ENCODE measurements at places on chromosomes 5 and 9.

DNA sequence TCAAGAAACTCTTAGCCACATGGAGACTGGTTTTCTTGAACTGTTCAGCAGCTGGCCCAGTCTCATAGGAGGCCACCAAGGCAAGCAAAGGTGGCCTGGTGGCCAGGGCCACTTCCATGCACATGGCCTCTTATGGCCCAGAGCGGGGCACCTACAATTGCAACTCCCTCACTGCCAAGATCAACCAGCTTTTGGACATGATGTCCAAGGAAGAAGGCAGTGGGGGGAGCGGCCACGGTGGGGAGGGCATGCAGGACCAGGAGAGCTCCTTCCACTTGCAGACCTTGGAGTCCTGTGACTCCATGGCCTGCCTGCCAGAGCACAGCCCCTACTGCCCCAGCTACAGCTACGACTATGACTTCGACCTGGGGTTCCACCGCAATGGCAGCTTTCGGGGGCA is 398.9 kb upstream of the PTPRD start:
- DNase-seq, result no peak

DNA sequence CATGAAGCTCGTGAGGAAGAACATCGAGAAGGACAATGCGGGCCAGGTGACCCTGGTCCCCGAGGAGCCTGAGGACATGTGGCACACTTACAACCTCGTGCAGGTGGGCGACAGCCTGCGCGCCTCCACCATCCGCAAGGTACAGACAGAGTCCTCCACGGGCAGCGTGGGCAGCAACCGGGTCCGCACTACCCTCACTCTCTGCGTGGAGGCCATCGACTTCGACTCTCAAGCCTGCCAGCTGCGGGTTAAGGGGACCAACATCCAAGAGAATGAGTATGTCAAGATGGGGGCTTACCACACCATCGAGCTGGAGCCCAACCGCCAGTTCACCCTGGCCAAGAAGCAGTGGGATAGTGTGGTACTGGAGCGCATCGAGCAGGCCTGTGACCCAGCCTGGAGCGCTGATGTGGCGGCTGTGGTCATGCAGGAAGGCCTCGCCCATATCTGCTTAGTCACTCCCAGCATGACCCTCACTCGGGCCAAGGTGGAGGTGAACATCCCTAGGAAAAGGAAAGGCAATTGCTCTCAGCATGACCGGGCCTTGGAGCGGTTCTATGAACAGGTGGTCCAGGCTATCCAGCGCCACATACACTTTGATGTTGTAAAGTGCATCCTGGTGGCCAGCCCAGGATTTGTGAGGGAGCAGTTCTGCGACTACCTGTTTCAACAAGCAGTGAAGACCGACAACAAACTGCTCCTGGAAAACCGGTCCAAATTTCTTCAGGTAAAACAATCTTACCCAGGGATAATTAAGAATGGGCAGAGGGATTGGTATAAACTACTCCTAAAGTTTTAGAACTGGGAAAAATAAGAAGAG is 12.9 kb downstream of the ITGA1 start:
- no peak for DNase-seq

DNA sequence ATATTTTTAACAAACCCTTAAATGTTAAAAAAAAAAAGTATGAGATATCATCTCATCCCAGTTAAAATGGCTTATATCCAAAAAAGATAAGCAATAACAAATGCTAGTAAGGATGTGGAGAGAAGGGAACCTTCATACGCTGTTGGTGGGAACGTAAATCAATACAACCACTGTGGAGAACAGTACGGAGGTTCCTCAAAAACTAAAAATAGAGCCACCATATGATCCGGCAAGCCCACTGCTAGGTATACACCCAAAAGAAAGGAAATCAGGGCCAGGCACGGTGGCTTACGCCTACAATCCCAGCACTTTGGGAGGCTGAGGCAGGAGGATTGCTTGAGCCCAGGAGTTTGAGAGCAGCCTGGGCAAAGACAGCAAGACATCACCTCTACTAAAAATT is 3.0 kb downstream of the MTMR12 start:
- no peak for DNase-seq

GRCh38 chr5:154778534-154778933 is 23.4 kb downstream of the LARP1 start:
- DNase-seq, result no peak

GRCh38 chr9:70587201-70587600 is 172.7 kb upstream of the KLF9 start:
- DNase-seq, result no peak

Measured in NCI-H1105 (cell line).